Stimulated activated CD8-positive, alpha-beta memory T cell treated with anti-CD3 and anti-CD28 coated beads, Interleukin-2, amount 100 ng/mL, for 48 hours (primary cell): ENCODE measurements at places on chromosomes 6 and 20.

- no peak for DNase-seq
These were observed 97.4 kb downstream of the RIN2 start for GRCh38 chr20:19855416-19855815.

- DNase-seq = no peak
These were observed 234.5 kb upstream of the ZNF217 start for GRCh38 chr20:53828088-53828681.

GRCh38 chr20:14332866-14333265, 4.5 kb downstream of the FLRT3 start:
- no peak for DNase-seq

- no peak for DNase-seq
These were observed 150.8 kb downstream of the GRIK2 start for GRCh38 chr6:101544286-101544685.

DNA sequence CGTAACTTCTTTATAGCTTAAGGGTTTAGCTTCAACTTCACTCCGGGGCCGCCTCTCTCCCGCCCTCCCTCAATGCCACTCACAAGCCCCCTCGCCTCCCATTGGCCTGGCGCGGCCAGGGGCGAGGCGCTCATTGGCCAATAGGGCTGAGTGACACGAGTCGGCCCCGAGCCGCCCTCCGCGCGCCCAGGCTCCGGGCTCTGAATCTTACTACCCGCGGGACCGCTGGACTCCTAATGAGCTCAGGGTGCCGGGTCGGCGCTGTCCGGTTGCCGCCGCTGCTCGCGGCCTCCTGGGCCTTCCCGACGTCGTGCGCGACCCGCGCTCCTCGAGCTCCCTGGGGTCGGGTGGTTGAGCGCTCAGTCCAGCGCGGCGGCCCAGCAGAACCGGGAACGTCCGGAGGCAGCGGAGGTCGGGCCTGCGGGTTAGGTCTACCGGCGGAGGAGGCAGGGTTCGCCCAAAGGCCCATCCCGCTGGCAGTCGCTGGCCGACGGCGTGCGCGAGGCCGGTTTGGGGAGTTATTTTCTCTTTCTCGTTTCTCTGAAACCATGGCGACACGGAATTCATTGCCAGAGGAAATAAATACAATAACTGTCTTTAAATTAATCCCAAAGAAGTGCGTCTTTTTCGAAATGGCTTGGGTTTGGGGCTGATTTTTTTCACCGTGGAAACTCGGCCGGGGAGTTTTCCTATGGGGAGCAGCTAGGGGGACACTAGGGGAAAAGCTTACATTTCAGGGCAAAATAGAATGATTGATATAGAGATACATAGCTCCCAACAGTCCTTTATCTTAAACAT, at the start of gene SIM1:
TSS of gene SIM1 (minus strand) at position 19 of the 798 bp plus-strand sequence. CDS start 1,453 bp downstream, outside the sequence.
- no peak for DNase-seq

GRCh38 chr6:135135835-135136234, 45.3 kb upstream of the MYB start:
- no peak for DNase-seq

DNA sequence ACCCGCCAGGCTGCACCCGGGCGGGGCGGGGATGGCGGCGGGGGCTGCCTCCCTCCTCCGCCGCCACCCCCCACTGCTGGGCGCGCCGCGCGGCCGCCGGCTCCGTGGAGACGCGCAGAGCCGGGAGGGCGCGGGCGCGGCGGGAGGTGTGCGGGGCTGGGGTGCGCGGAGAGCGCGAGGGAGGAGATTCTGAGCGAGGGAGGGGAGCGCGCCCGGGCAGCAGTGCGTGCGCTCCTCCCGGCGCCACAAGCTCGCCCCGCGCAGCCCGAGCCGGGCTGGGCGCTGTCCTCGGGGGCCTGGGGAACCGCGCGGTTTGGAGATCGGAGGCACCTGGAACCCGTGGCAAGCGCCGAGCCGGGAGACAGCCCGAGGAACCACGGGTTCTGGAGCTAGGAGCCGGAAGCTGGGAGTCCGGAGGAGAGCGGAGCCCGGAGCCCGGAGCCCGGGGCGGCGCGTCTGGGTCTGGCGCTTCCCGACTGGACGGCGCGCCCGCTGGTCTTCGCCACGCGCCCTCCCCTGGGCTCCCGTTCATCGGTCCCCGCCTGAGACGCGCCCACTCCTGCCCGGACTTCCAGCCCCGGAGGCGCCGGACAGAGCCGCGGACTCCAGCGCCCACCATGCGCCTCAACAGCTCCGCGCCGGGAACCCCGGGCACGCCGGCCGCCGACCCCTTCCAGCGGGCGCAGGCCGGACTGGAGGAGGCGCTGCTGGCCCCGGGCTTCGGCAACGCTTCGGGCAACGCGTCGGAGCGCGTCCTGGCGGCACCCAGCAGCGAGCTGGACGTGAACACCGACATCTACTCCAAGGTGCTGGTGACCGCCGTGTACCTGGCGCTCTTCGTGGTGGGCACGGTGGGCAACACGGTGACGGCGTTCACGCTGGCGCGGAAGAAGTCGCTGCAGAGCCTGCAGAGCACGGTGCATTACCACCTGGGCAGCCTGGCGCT, at the start of gene NTSR1:
TSS of gene NTSR1 (plus strand) at position 246 of the 946 bp plus-strand sequence. CDS start at position 618, 372 bp downstream.
- DNase-seq = no peak

DNA sequence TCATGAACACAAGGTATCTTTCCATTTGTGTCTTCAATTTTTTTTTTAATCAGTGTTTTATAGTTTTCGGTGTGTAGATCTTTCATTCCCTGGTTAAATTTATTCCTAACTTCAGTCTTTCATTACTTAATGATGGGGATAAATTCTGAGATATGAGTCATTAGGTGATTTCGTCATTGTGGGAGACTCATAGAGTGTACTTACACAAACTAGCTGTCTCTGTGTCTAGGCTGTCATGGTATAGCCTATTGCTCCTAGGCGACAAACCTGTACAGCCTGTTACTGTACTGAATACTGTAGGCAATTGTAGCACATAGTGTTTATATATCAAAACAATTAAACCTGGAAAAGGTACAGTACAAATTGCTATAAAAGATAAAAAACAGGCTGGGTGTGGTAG, 42.1 kb downstream of the SMAP1 start:
- no peak for DNase-seq

- no peak for DNase-seq
These were observed 48.9 kb upstream of the EZR start for GRCh38 chr6:158868122-158868480.

DNA sequence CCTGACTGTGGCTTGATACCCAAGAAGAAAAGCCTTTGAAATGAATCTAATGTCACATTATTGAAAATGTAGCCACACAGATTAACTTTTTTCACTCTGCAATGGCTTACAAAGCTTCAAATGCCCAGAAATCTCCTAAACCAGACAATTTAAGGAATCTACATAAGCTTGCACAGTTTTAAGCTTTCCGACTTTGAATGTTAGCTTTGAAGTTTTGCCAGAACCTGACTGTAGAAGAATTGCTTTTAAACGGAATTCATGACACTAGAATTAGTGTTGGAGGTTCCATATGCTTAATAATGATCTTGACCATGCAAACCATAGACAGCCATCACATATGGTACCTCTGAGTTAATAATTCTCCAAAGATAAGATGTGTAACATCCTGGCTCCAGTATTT, 798.5 kb upstream of the EPHA7 start:
- DNase-seq = no peak

DNA sequence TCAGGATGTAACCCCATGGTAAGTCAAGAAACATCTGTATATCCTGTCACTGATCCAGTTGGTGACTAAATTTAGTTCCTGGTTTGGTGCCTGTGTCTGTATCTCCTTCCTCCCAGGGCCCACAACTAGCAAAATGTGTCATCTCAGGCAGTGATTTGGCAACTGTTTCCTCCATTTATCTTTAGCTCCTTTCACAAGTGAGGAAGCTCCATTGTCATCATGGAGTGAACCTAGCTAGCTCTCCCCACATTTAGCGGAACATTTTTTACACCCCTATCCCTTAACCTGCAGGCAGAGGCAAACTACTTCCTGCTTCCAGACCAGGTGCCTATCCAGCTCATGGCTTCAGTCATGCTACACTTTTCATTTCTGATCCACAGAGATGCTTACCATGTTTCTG, 99.5 kb downstream of the IPCEF1 start:
- no peak for DNase-seq

DNA sequence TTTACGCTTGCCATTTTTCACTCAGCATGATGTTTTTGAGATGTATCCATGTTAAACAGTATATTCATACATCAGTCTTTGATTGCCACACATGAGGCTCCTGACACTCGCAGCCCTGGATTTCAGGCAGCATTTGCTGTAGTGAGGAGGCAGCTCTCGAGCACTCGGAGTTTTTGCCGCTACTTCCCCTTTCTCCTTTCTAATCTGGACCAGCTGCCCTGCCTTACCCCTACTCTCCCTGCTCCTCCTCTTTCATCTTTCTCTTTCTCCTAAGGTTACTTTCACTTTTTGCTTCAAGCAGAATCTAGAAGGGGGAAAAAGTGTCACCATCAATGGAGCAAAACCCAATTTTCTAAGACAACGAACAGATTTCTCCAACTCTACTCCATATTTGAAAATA, 5.9 kb upstream of the CST3 start:
- no peak for DNase-seq
